Activated naive CD8-positive, alpha-beta T cell treated with anti-CD3 and anti-CD28 coated beads, Interleukin-2, amount 10 ng/mL, durations not matched to agents 7 days and 5 days (primary cell): ENCODE measurements at places on chromosomes 12 and 14. TPM values are rescaled to one million over a fixed set of nuclear protein-coding genes. Genes with fewer than 3 reads are reported as not detected.

Gene IL26
- total RNA-seq, result not detected

Gene CCDC38
- total RNA-seq, result 0.19 TPM

Gene EML1
- 0.69 TPM for total RNA-seq

Gene ZNF605
- 12.3 TPM for total RNA-seq

DNA sequence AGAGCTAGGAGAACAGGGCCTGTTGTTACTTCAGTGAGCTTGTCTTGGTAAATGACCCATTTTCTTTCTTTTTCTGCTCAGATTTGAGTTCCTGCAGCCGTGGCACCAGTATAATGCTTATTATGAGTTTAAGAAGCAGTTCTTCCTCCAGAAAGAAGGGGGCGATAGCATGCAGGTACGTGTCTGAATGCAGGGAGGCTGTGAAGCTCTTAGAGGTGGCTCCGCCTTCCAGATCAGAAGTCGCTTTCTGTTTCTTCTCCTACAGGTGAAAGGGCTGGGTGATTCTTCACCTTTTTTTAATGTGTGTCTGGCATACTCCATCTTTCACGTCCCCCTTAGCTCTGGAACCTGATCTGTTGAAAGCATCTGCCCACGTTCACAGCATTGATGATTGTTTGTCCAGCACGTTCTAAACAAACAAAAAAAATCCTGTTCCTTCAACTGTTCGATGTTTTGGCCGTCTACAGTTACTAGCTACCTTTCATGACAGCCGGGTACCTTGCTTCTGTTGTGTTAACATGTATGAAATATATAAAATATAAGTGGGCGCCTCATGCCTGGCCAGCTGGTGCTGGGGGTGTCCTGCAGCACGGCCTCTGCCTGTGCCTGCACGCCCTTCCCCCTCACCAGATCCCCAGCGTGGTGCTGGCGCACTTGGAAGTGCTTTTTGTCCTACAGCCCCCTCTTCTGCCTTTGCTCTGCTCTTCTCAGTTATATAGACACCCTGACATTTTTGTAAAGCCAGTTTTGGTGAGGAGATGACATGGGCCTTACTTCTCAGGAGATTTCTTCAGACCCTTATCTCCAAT is 44.6 kb downstream of the SFSWAP start:
- H3K27ac ChIP-seq, result no peak overlapping the region
- DNase-seq, result no peak
- peaks cover 39% of the 10 kb centered on the region for H3K36me3 ChIP-seq
- H3K4me1 ChIP-seq, result no peaks in the 10 kb centered on the region
- no peak overlapping the region for H3K4me3 ChIP-seq
- no peaks in the 10 kb centered on the region for H3K27me3 ChIP-seq

GRCh38 chr14:85415015-85415712 is 114.8 kb upstream of the FLRT2 start:
- no peak for DNase-seq
- no peak overlapping the region for H3K27ac ChIP-seq
- H3K27me3 ChIP-seq, result no peaks in the 10 kb centered on the region
- no peaks in the 10 kb centered on the region for H3K4me1 ChIP-seq
- H3K36me3 ChIP-seq, result no peaks in the 10 kb centered on the region

GRCh38 chr12:80156306-80156705 is 57.0 kb downstream of the OTOGL start:
- H3K27ac ChIP-seq, result no peak overlapping the region
- no peak for DNase-seq
- no peak overlapping the region for H3K4me3 ChIP-seq

- DNase-seq, result no peak
- no peak overlapping the region for H3K4me3 ChIP-seq
- no peaks in the 10 kb centered on the region for H3K36me3 ChIP-seq
- H3K27ac ChIP-seq, result no peak overlapping the region
Observed at GRCh38 chr12:125220404-125221273, 155.4 kb downstream of the AACS start.

DNA sequence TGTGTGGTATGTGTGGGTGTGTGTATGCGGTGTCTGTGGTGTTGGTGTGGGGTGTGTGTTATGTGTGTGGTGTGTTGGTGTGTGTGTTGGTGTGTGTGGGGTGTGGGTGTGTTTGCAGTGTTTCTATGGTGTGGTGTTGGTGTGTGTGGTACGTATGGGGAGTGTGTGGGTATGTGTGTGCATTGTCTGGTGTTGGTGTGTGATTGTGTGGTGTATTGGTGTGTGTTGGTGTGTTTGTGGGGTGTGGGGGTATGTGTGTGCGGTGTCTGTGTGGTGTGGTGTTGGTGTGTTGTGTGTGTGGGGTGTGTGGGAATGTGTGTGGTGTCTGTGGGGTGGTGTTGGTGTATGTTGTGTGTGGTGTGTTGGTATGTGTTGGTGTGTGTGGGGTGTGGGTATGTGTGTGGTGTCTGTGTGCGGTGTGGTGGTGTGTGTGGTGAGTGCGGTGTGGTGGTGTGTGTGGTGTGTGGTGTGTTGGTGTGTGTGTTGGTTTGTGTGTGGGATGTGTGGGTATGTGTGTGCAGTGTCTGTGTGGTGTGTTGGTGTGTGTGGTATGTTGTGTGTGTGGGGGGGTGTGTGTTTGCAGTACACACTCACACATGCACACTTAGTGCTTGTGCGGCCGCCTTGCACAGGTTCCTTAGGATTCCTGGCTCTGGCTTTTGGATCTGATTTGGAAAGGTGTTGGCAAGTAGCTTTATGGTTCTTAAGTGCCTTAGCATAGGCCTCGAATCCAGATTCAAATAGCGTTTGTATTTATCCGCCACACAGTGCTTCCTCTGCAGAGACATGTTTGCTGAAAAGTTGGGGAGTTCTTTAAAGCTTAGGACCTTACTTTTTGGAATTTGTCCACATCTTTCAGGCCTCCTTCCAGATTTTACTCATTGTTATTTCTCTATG is 16.4 kb downstream of the MLXIP start:
- peaks cover 40% of the 10 kb centered on the region for H3K4me1 ChIP-seq
- DNase-seq, result no peak
- no peaks in the 10 kb centered on the region for H3K27me3 ChIP-seq
- no peak overlapping the region for H3K27ac ChIP-seq
